ENCODE measurements at places on chromosomes 6 and 20.
A peak's percentile ranks its signal among the peaks of the same experiment; 100 is the strongest.

GRCh38 chr6:145743332-145743731 is 8.0 kb upstream of the EPM2A start:
- no peak for DNase-seq

DNA sequence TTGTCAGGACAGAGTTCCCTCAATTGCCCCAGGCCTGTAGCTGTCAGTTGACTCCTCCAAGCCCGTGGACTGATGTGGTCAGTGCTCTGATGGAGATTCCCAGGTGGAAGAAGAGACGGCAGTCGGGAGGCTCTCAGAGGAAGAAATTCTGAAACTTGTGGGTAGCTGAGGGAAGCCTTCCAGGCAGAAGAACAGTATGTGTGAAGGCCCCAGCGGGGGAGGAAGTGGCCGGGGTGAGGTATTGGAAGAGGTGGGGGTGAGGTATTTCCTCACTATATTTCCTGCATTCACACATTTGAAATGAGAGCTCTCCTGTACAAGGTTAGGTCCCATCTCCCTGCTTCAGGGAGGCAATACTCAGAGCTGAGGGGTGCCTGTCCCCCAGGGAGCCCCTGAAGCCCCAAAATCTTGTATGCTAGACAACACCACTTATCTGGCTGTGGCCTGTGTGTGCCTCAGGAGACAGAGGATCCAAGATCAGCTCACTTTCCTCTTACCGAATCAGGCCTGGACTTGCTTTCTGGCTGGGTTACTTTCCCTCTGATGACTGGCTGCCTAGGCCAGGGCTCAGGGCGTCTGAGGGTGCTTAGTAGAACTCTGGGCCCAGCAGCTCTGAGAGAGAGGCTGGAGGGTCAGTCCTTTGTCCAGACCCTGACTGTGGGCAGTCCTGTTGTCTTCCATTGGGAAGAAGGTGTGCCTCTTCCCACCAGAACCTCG is 49.3 kb upstream of the MYL9 start:
- DNase-seq = peak; percentile 46

GRCh38 chr6:73675466-73676098 is 20.4 kb upstream of the CD109 start:
- DNase-seq = no peak

- DNase-seq = no peak
Measured at GRCh38 chr6:170202416-170203135, 88.3 kb downstream of the DLL1 start.

DNA sequence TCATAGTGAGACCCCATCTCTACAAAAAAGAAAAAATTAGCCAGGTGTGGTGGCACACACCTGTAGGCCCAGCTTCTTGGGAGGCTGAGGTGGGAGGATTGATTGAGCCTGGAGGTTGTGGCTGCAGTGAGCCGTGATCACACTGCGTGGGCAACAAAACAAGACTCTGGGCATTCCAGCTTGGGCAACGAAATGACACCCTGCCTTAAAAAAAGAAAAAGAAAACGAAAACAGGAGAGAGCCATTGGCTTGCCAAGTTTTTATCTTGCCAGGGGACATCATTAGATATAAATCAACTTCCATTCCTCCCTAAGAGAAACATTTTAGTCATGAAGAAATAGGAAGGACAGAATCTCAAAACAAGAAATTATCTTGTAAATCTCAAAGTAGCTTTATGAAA is 109.5 kb downstream of the MAP3K7 start:
- no peak for DNase-seq

DNA sequence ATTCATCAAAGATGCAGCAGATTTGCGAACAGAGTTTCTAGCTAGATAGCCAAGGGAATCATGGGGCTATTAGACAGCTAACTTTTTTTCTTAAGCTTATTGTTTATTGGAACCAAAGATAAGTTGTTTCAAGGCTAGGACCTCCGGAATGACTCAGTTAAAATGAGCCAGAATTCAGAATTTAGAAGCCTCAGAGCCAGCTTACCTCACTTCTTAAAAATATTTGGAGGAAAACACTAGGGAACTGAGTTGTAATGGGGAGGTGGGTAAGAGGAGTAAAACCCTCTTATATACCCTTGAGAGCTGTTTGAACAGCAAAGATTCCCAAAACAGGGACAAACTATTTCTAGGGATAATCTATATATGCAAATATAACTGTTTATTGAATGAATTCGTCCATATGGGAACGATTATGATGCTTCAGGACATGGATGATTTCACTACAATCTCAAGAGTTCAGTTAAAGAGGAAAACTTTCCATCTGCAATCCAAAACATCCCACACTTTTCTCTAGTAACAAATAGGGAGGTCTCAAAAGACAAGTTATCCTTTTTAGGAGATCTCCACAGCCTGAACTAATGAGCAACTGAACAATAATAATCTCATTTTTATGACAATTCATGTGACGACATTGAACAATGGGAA is 12.6 kb upstream of the CARMIL1 start:
- DNase-seq = no peak

- no peak for DNase-seq
Measured at GRCh38 chr6:158706369-158706982, 56.6 kb downstream of the SYTL3 start.

DNA sequence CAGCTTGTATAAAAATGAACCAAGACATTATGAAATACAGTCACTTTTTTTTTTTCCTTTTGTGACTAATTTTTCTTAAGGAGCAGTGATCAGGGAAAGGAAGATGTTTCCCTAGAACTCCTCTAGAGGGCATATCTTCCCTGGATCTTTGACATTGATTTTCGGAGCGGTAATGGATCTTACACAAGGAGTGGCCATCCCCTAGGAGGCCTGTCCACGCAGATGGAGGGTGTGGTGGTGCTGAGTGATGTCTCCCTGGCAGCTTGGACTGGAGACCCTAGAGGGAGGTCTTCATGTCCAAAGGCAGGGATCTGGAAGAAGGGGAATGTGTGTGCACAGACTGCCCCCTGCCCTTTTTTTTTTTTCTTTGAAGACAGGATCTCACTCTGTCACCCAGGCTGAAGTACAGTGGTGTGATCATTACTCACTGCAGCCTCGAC is 7.0 kb upstream of the KIFC1 start:
- DNase-seq = no peak

- no peak for DNase-seq
Measured at GRCh38 chr6:93496548-93496947, 77.2 kb upstream of the EPHA7 start.

DNA sequence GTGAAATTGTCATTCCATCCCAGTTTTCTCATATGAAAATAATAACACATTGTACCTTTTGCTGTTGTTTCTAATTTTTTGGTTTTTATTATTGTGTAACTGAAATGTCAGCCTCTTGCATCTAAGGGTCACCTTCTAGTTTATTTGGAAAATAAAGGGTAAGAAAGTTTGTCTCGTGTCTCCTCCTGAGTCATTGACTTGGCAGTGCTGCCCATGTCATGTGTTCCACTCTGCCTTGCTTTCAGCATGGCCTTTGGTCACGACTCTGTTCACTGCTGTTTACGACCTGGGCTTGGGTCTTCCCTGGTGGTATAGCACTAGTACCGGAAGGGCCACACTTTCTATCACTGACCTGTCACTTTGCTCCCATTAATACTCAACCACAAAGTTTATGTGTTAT is 171.4 kb upstream of the RSPO3 start:
- DNase-seq = no peak

GRCh38 chr6:29678114-29678513 is 2.8 kb downstream of the ZFP57 start:
- no peak for DNase-seq

DNA sequence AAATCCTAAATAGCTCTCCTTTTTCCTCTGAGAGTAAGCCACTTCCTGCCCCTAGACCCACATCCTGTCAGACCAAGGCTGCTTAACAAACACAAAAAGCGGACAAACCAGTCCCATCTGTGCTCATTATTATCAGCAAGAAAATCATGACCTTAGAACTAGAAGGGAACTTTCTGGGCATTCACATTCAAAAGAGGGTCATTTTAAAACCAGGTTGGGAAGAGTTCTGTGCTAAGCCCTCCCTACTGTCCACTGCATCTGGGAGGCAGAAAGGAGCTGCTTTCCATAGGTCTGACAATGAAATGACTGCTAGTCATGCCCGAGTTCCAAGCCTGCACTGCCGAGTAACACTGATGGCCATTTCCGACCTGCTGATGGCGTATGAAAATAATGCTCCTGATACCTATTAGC is 15.4 kb downstream of the EZR start:
- DNase-seq = no peak

- no peak for DNase-seq
Measured at GRCh38 chr6:9517806-9518205, 897.1 kb downstream of the TFAP2A start.

DNA sequence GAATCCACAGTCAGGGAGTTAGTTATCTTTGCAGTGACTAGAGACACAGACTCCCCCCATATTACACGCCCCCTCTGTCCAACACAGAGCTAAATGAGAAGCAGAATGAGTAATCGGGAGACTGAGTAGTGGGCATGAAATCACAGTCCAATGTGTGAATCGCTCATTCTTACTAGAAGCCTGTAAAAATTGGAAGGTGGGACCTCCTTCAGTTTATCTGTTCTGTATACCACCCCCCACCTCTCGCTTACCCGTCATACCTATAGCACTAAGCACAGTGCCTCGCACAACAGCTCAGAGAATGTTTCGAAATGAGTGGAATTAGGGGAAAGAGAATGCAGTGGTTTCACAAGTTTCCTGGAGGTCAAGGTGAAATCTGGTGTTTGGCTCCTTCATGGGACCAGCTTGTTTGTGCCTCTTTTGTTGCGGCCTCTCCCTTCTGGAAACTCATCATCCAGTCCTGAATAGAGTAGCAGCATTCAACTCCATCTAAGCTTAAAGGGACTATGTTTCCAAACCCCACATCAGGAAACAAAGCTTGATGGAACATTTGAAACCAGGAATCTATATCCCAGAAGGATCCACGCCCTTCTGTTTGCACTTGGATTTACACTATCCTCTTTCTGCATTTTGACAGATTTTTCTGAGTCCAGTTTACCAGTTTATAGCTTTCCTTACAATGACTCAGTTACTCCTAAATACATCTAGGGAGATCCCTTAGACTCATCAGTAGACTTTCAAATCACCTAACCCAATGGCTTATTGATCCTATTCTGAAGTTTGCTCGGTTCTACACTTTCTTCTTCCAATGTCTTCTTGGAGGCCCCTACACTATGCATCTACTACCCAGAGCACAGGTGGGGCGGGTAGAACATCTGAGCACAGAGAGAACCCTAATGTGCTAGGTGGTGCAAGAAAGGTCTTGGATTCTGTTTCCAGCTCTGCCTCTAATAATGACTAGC is 59.2 kb upstream of the PIM1 start:
- DNase-seq = no peak

- no peak for DNase-seq
Measured at GRCh38 chr6:113103634-113104361, 753.3 kb upstream of the MARCKS start.

DNA sequence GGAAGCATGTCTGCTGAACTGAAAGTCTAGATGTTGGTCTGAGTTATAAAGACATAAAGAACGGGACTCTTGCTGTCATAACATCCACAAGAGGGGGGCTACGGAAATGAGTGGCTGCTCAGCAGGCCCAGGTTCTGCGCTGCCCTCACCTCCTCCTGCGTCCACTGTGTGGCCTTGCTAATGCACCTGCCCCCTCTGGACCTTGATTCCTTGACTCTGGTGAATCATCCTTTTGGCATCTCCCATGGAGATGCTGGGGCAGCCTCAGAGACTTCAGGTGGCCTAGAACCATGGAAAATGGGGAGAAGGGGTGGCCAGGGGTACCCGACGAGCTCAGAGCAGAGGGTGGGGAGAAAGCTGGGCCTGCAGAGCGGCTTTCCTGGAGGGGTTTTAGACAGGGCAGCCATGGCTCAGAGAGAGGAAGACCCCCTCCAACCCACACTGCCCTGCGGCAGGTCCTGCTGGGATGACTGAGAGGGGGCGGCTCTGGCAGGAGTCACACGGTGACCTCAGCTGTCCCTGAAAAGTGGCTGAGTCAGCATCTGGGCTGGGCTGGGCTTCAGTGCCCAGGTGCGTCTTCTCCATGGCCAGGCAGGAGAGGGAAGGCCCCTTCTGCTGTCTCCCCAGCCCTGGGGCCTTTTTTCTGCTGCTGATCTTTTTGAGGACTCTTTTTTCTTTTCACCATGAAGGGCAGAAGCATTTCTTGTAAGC is 46.9 kb downstream of the DLGAP4 start:
- DNase-seq = no peak

DNA sequence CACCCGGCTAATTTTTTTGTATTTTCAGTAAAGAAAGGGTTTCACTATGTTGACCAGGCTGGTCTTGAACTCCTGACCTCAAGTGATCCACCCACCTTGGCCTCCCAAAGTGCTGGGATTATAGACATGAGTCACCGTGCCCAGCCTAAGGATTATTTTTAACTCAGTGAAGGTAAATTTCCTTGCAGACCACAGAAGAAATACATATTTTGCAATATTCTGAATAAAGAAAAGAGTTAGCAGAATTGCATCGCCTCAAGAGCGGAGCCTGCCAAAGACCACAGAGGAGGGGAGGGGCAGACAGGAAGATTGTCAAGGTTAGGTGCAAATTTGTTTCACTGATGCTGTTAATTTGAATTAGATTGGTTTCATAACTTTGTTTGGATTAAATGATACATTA is 47.4 kb downstream of the SOD2 start:
- no peak for DNase-seq

DNA sequence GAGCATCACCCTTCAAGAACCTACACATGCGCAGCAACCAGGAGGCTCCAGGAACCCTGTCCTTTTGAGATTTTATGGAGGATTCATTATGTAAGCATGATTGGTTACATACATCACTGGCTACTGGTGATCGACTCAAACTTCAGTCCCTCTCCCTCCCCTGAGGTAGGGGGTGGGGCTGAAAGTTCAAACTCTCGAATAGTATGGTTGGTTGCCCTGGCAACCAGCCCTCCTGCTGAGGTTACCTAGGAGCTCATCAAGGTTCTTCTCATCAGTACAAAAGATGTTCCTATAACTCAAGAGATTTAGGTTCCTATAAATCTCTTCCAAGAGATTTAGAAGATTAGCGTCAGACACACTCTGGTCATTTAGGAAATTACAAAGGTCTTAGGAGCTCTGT is 21.9 kb upstream of the ZSCAN9 start:
- DNase-seq = no peak

GRCh38 chr6:153059311-153059710 is 56.8 kb upstream of the MTRF1L start:
- DNase-seq = no peak

GRCh38 chr6:142906945-142907470 is 38.0 kb downstream of the HIVEP2 start:
- no peak for DNase-seq

- no peak for DNase-seq
Measured at GRCh38 chr6:147870506-147871110, 362.1 kb downstream of the SAMD5 start.

DNA sequence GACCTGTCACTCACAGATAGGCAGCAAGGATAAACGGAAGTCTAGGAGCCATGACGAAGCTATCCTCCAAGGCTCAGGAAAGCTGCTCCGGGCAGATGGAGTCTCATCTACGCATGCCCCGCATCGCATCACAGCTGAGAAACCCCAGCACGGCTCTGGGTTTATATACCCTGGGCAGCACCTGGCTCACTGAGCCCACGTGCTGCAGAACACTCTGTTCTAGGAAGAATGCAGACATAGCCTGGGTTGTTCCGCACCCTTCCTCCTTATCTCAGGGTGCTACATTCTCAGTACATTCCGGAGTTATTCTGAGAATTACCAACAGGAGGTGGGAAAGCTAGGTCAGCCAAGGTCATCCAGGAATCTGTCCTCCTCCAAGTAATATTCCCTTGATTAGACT is 260.4 kb downstream of the CBLN4 start:
- DNase-seq = no peak

Measured in GM12891 (cell line).